ENCODE measurements at places on chromosomes 11 and 22.
A peak's percentile ranks its signal among the peaks of the same experiment; 100 is the strongest.

GRCh38 chr11:133219543-133219942 is 312.8 kb downstream of the OPCML start:
- no peak for DNase-seq

- DNase-seq, result no peak
Measured at GRCh38 chr11:33933602-33934001, 41.7 kb upstream of the LMO2 start.

DNA sequence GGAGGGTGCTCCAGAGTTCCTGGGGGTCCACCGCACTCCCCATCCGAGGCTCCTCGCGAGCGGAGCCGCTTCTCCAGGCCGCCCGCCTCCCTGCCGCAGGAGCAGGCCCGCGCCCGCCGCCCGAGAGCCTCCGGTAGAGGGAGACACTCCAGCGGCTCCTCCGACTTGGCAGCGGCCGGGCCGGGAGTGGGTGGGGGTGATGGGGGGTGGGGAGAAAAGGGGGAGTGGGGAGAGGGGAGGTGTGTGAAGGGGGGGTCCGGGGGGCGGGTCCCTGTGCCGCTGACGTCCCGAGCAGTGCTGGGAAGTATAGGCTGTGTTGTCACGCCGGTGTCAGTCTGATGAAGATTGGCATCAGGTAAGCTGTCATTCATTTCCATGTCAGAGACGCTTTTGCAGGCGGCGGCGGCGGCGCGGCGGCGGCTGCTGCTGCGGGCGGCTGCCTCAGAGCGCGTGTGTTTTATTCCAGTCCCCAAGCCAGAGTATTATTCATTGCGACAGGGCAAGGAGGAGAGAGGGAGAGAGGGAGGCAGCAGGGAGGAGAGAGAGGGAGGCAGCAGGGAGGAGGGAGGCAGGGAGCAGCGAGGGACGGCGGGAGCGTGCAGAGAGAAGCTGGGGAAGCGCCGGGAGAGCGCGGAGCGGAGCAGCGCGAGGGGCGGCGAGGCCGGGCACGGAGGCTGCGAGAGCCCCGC is at the start of gene PKNOX2:
Gene PKNOX2 (plus strand): TSS at position 330 of the 689 bp plus-strand sequence. CDS start 186,555 bp downstream, outside the sequence.
- DNase-seq, result peak; percentile 52

- DNase-seq, result no peak
Measured at GRCh38 chr11:23990346-23991164, 506.3 kb upstream of the LUZP2 start.

GRCh38 chr11:119885861-119886567 is 157.0 kb upstream of the NECTIN1 start:
- DNase-seq, result no peak

- no peak for DNase-seq
Measured at GRCh38 chr22:36183446-36183845, 18.2 kb downstream of the APOL4 start.

DNA sequence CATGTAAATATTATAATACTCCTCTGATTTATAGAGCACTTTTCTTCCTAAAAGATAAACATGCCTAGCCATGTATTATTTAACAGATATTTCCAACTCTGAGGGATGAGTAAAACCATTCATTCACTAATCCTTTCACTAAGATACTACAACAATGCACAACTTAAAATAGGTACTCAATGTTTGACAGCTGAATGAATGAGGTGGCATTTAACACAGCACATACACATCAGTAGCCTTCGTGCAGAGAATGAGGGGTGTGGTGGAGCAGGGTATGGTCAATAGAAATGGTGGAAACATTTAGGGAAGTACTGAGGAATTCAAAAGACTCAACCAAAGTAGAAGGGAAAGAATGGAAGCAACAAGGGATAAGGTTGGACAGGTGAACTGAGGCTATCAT is 46.7 kb upstream of the MTNR1B start:
- DNase-seq, result no peak

DNA sequence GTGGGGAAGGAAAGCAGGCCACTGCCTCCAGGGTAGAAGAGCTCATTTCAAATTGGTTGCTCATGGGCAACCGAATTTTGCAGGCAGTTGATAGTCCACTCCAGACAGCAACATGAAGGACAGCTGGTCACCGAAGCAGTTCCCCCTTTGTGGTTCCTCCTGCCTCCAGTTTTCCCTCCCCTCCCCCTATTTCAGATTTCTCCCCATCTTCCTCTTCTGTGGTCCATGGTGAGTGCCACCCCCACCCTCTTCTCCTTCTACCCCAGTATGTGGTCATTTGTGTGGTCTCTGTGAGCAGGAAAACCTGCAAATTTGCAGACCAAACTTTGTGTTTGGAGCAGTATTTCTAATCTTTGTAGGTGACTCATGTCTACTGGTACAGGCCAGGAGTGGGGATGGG is 38.2 kb upstream of the PAK1 start:
- no peak for DNase-seq

DNA sequence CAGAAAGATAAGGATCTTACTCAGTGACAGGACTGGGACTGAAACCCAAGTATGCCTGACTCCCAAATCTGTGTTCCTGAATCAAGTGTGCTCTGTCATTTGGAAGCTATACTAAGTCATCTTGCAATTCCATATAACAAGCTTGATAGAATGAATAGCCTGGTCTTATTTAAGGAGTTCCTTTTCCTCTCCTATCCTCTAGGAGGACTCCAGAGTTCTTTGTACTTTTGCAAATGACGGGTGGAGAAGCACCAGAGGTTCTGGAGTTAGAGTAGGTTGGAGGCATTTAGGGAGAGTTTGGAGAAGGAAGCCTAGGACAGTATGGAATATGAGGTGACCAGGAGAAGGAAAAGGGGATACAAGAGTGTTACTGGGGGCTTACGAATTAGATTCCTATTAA is 92.9 kb upstream of the RCN1 start:
- DNase-seq, result no peak

- DNase-seq, result no peak
Measured at GRCh38 chr11:93063086-93063485, 93.6 kb downstream of the MTNR1B start.

DNA sequence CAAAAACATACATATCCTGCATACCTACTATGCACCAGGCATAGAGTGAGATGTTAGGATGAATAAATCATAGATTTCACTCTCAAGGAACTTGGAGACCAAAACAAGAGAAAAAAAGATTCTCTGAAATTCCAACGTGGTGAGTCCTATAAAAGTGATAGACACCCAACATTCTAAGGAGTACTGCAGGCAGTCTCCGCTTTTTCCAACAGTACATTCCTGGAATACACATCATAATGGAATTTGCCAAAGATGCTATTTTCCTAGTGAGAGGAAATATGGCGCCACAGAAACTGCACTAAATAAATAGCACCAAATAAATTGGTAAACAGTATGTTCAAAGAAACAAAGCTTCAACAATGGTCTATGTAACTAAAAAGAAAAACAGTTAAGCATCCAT is 6.0 kb downstream of the TMEM123 start:
- DNase-seq, result no peak

GRCh38 chr11:27626938-27627586 is 73.2 kb downstream of the BDNF start:
- DNase-seq, result no peak

DNA sequence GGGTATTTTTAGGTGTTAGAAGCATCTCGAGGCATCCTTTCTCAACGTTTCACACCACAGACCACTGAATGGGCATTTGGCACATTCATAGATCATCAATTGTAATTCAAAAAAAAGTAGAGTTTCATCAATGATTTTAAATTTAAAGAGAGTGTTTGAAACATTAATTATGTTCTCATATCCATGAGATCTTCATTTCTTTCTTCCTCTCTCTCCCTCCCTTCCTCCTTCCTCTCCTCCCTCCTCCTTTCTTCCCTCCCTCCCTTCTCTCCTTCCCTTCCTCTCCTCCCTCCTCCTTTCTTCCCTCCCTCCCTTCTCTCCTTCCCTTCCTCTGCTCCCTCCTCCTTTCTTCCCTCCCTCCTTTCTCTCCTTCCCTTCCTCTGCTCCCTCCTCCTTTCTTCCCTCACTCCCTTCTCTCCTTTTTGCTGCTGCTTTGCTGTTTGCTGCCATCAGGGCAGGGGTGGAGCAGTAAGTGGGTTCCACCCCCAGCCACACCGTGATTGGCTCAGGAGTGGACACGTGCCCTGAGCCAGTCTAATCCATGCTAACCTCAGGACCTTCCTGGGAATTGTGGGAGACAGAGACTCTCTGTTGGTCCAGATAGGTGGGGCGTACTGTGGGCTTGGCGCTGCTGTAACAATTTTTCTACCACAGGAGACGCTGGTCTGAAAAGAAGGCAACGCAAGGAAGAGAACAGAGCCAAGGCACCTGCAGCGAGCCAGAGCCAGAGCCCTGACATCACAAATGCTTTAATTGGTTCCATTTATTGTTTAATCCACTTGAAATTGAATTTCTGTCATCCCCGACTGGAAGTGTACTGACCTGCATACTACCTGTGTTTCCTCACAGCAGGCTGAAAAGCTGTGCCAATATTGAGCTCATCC is 33.7 kb upstream of the APOBEC3A start:
- no peak for DNase-seq

- no peak for DNase-seq
Measured at GRCh38 chr11:126403658-126404057, 48.2 kb downstream of the ST3GAL4 start.

GRCh38 chr22:37943136-37943824 is 10.1 kb downstream of the C22orf23 start:
- no peak for DNase-seq

DNA sequence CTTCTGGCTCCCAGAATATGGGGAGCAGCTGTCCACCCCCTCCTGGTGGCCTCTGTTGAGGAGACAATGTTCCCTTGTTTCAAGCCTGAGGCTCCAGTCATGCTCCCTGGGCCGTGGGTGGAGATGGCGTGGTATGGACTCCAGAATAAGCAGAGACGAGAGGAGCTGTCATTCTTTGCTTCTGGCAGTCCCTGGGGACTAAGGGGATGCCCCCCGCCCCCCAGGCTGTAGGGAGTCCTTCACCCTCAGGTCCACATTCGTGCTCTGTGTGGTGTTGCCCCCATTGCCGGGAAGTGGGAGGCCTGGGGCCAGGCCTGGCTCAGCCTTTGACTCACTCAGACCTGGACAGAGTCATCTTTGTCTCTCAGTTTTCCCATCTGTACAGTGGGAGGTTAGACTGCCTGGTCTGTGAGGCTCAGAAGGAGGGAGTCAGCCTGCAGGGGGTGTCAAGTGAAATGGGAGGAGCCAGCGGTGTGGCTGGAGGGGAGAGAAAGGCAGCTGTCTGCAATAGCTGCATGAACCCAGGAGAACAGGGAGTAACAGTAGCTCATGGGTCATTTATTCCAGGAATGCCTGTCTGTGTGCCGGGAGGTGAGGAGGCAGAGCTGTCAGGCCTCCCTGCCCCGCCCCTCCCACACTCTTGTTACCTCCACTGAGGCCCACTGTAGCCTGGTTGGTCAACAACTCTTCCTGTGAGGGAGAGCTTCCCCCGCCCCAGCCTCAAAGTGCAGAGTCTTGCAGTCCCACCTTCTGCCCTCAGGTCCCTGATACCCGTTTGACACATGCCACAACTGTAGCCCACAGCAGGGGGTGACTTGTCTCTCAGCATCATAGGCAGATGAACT is 6.3 kb downstream of the ARHGEF17 start:
- DNase-seq, result no peak

GRCh38 chr22:26993886-26994285 is 336.5 kb downstream of the MIAT start:
- DNase-seq, result no peak

- no peak for DNase-seq
Measured at GRCh38 chr11:44468345-44468988, 97.0 kb upstream of the CD82 start.

GRCh38 chr11:47107744-47108143 is 68.9 kb downstream of the ARFGAP2 start:
- no peak for DNase-seq

GRCh38 chr22:28822930-28823551 is 22.7 kb upstream of the XBP1 start:
- DNase-seq, result peak; percentile 37

DNA sequence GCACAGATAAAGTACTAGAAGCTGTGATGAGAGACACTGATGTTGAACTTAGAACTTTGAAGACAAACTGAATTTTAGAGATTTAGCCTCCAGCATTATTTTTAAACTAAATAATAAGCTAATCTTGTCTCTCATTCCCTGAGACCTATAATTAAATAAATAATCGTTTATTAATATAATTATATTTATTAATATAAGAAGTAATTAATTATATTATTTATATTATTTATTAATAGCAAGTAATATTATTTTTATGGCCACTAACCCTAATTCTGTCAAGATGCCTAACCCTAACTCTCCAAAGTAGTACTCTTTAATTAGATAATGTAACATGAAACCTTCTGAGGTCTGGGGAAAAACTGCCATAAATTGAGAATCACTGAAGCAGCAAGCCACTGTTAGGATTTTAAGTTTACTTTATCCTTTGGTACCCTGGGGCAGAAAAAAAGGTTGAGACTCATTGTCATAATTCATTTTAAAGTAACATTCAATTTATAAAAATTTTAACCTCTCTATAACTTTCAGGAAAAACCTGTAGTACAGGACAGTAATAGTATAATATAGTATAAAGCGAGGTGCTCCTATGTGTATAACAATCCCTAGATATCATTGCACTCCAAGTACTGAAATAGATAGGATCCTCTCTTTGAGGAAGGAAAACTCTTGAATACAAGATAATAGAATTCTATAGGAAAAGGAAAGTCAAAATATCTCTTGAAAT is 85.4 kb downstream of the TTC28 start:
- DNase-seq, result no peak

- DNase-seq, result no peak
Measured at GRCh38 chr11:59872076-59872475, 5.8 kb upstream of the TCN1 start.

DNA sequence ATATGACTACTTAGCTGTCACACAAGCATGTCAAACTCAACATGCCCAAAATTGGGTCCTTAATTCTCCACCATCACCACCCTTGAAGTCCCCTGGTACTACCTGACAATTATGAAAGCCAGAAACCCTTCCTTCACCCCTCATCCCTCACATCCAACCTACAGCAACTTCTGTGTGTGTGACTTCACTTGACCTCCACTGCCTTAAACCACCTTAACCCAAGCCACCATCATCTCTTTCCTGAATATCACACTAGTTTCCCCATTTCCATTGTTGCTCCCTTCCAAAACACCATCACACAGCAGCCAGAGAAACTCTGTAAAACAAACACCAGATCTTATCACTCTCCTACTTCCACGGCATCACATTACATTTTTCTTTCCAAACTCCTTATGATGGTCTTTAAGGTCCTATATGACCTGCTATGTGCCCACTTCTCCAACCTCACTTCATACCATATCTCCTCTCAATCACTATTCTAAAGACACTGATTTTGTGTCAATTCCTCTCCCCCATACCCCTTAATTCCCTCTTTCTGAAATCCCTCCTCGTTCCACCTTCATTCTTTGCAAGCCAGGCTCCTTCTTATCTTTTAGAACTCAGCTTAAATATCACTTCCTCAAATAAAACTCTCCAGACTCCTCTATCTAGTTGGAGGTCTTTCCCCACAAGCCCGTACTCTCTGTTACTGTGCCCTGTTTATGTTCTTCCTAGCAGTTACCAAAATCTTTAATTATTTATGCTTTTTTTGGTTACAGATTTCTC is 124.9 kb downstream of the RBFOX2 start:
- DNase-seq, result no peak
